ENCODE measurements at places on chromosomes 6 and 20.

DNA sequence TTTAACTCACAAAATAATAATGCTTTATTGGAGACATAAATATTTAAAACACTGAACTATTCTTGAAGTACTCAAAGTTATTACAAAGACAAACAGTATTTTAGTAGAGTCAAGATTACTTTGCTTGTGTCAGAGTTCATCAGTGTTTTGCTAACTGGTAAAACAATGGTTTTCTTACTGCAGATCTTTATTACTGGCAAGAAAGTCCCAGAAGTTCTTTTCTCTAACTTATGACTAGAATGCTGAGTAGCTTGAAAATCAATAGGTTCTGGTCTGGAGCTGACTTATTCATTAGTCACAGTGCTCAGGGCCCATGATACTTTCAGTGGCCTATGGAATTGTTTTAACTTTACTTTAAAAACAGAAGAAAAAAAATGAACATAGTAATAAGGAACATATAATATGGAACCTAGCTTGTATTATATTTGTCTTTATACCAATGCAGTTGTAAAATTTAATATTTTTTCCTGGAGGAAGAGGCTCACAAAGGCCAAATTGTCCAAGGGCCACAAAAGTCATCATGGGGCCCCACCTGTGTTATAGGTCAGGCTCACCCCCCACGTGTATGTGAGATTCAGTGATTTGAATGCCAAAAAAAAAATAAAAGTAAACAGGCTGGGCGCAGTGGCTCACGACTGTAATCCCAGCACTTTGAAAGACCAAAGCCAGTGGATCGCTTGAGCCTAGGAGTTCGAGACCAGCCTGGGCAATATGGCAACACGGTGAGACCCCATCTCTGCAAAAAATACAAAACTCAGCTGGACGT, 53.3 kb downstream of the PLEKHG1 start:
- DNase-seq: no peak

- no peak for DNase-seq
Measured at GRCh38 chr20:50138120-50138478, 15.4 kb downstream of the PEDS1 start.

DNA sequence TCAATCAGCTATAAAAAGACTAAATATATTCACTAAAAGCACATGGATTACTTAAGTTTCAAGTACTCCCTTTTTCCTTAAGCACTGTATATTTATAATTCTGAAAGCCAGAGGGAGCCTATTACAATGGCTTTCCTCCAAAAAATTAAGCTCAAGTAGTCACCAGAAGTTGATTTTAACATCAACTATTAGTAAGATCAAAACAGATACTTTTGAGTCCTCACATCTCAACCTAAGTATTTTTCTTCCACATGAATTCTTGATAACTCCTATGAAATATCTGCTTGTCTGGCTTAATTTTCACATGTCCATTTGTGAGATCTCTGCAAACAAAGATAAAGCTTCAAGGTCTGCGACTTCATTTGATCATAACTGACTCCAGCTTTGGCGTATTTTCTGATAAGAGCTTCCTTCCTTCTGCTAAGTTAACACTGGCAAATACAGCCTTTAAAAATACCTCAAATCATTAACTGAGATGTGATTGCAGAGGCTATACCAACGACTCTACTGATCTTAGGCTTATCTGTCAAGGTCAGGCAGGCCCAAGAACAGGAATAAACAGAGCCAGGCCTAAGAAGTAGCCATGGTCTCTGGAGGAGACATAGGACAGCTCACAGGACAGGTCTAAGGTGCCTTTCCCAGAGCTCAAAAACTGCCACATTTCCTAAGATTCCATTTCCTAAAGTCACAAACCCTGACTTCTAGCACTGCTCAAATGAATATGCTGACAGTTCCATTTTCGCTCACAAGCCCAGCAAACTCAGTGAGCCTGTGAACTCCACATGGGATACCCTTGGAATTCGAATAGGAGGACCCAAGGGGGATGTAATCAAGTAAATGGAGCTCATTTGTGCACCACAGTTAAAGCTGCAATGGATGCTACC, 10.0 kb downstream of the SNX5 start:
- DNase-seq: no peak

DNA sequence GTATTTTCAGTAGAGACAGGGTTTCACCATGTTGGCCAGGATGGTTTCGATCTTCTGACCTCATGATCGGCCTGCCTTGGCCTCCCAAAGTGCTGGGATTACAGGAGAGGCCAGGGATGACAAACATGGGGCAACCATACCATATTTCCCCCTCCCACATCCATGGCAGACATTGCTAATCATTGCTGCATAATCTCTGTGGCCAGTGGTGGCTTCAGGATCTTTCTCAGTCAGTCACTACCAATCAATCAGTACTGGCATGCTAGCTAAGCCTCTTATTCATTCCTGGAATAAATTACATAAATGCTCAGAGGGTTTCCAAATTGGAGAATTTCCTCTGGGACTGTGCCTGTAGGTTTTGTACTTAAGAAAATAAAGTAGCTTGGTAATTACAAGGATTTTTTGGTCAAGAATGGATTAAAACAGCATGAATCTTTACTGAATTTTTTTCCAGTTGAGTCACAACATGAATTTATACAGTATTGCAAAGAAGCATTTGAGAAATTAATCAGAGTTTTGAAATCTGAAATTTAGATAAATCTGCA, 138.1 kb downstream of the FNDC1 start:
- DNase-seq: no peak

DNA sequence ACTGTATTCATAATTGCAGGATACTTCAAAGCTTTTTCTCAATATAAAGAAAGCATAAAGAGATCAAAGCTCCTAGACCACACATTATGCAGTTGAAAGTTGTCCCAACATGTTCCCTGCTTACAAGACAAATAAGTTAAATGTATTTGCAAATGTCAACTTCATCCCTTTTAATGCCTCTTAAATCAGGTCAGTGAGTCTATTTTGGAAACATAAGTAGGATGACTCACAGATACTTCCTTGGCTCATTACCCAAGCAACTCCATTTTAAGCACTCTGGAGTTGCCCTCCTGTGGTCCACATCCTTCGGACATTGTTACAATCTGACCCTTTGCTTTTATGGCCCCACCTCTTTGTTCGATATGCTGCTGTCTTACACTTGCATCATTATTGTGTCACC, 162.0 kb downstream of the FAXC start:
- DNase-seq: no peak

- no peak for DNase-seq
Measured at GRCh38 chr6:119834418-119834817, 484.9 kb upstream of the MAN1A1 start.

DNA sequence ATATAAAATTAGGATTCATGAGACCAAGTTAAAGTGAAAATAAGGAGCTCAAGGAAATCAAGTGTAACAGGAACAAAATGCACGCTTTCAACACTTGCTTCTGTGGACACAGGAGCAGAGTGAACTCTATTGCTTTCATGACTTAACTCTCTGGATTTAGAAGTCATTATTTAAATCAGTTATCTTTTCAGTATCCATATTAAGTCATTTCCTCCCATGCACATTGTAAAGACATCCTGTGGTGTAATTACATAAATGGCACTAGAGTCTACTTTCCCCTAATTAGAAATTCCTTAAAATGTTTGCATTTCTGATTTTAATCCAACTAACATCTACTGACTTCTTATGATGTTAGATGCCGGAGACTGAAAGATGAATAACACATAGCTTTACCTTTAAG, 88.0 kb downstream of the INSM1 start:
- DNase-seq: no peak

GRCh38 chr6:148177589-148178233, 164.9 kb upstream of the SASH1 start:
- no peak for DNase-seq

DNA sequence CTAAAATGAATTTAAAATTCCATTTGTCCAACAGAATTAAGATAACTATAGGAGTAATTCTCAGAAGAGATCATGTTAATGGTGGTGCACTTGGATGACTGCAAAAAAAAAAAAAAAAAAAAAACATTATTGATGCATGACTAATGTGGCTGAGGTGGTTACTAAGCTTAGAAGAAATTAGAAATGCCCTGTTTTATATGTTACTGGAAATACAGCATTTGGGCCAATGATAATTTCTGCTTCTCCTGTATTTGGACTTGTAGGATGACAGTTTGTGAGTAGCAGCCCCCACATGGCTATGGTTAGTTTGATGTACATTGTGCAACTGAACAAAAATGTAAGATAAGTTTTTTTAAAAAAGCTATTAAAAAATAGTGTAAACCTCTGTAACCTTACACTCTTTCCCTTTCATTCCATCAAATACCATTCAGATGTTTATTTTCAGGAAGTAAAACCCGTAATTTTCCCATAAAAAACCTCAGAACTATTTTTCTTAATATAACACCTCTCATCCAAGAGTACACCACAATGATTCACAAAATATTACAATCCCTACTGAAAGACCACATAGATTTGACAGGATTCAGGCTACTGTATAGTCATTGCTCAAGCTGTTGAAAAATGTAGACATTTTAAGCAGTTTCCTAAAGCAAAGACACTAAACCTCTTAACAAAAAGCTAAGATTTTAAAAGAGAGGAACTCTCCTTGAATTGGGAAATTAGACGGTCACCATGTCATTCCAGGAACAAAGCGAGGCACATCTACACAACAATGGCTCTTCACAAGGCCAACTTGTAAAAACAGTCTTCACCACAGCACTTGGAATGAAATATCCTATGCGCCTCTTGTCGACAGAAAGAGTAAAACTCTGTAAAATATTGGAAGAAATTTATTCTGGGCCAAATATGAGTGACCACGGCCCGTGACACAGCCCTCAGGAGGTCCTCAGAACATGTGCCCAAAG, 83.0 kb downstream of the WDR27 start:
- no peak for DNase-seq

- no peak for DNase-seq
Measured at GRCh38 chr20:59346061-59346460, 45.6 kb downstream of the EDN3 start.
